Vagina (tissue), 2 donors: ENCODE measurements at places on chromosomes 5 and 9.
A peak's percentile ranks its signal among the peaks of the same experiment; 100 is the strongest.

DNA sequence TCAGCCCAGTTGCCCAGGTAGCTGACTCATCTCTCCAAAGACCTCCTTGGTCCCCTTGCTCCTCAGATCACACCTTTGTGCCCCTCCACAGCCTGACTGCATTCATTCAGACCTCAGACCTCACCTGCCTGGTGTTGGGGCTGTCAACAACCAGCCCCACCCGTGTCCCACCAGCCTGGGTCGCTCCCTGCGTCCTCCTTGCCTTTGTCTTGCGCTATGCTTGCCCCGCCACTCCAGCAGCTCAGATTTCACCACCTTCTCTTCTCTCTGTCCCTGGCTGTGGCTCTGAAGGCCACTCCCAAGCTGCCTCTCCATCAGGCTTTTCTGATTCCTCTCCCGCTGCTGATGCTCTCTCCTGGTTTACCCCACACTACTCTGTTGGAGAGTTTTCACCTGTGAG, 103.5 kb downstream of the MVB12B start:
- no peaks in the 10 kb centered on the region for H3K36me3 ChIP-seq
- H3K27ac ChIP-seq: no peak overlapping the region
- no peaks in the 10 kb centered on the region for H3K27me3 ChIP-seq
- no peak overlapping the region for H3K4me3 ChIP-seq
- H3K4me1 ChIP-seq: no peaks in the 10 kb centered on the region
- peak; percentile 47 for DNase-seq

DNA sequence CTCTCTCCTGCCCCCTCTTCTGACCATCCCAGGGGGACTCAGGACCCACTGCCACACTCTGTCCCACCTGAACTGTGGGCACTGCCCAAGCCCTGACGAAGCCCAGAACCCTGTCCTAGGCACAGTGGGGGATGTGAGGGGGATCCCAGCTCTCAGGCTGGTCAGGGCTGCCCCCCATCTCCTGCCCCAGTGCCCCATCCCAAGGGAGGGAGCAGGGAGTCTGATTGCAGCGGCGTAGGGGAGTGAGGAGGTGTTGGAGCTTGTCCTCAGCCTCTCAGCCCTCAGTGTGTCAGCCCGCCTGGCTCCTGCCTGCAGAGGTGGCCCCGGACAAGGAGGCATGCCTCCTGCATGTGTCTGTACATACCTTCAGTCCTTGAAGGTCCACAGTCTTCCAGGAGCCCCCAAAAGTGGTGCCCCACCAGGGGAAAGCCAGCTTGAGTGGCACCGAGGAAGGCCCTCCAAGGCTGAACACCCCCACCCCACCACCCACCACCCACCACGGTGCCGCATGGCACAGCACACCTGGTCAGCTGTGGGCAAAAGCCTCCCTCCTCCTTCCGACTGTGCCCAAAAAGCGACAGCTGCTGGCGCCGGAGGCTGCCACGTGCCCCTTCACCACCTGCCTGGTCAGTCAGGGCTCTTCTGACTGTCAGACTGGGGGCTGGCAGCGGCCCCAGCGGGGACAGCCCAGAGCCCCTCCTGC, 930 bp downstream of the SARDH start:
- no peaks in the 10 kb centered on the region for H3K36me3 ChIP-seq
- peak; percentile 94 for DNase-seq
- peak overlapping the region; percentile 35 for H3K4me3 ChIP-seq
- no peak overlapping the region for H3K27ac ChIP-seq

GRCh38 chr5:128228008-128228407, 144.4 kb downstream of the SLC12A2 start:
- no peaks in the 10 kb centered on the region for H3K27me3 ChIP-seq
- no peak overlapping the region for H3K27ac ChIP-seq
- no peak for DNase-seq
- H3K4me1 ChIP-seq: no peaks in the 10 kb centered on the region
- no peak overlapping the region for H3K4me3 ChIP-seq

DNA sequence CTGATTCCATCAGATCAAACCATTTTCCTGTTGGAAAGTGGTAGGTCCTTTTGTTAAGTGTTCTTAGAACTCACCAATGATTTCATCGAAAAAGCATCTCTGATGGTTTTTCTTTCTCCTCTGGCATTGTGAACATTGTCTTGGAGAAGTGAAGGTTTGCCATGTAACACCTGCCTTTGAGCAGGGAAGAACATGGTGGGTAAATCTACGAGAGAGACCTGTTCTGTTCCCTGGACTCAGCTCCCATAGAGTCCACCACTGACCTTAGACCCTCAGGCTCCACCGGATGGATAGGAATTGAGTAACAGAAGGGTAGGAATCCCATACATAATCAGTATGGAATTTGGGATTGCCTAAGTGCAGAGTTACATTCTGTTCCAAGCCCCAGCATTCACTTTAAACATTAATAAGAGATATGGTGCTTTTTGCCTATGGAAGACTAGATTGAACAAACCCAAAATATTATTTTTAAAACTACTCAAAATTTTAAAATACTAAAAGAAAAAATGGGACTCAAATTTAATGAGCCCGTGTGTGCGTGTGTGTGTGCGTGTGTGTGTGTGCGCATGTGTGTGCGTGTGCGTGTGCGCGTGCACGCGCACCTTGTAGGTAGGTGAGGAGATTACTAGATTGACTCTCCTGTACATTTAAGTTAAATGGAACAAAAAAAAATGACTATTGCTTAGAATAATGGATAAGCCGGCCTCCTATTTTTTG, 92.0 kb downstream of the C9orf152 start:
- H3K27ac ChIP-seq: no peak overlapping the region
- H3K4me1 ChIP-seq: peaks cover 23% of the 10 kb centered on the region
- no peaks in the 10 kb centered on the region for H3K27me3 ChIP-seq
- H3K4me3 ChIP-seq: no peak overlapping the region
- DNase-seq: no peak
- no peaks in the 10 kb centered on the region for H3K36me3 ChIP-seq

GRCh38 chr5:180784497-180785097, 18.0 kb downstream of the MGAT1 start:
- peaks cover 44% of the 10 kb centered on the region for H3K4me1 ChIP-seq
- DNase-seq: peak; percentile 40
- H3K27ac ChIP-seq: peak overlapping the region; percentile 81
- no peaks in the 10 kb centered on the region for H3K36me3 ChIP-seq
- no peaks in the 10 kb centered on the region for H3K27me3 ChIP-seq
